ENCODE measurements at places on chromosomes 5 and 9. TPM values are rescaled to one million over a fixed set of nuclear protein-coding genes. Genes with fewer than 3 reads are reported as not detected.

DNA sequence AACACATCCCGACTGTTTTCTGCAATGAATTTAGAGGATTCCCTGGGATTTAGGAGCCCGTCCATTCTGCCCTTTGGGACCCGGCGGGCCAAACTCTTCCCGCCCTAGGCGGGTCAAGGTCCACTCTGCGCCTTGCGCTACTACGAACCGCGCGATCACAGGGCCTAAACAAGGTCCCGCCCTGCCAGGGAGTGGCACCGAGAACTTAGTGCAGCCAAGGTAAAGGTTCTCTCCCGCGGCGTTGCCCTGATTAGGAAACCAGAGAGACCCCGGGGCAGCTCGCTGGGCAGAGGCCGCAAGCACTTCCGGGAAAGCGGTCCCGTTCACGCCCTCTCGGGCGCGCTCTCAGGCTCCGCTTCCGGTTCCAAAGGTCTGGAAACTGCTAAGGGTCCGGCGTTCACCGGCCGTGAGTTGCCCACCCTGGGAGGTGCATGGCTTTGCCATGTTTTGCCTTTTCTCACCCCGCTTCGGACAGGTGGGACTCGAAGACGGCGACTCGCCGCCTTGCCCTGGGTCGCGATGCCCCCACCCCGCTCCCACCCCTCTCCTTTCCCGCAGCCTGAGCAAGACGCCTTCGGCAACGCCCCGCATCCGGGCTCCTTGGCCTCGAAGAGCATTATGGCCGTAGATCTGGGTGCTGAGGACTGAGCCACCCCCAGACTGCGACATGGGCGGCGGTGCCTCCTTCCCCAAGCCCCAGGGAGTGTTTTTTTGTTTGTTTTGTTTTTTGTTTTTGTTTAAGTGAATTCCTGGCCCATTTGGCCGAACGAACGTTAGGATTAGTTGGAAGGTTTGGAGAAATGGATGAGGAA, 23.4 kb downstream of the HNRNPK start:
- DNase-seq = peak; percentile 78
- peak overlapping the region; percentile 60 for H3K4me3 ChIP-seq
- peak overlapping the region; percentile 88 for H3K27ac ChIP-seq
- H3K36me3 ChIP-seq = peaks cover 8% of the 10 kb centered on the region
- H3K27me3 ChIP-seq = no peaks in the 10 kb centered on the region

Gene TEX10
- 9.6 TPM for total RNA-seq

DNA sequence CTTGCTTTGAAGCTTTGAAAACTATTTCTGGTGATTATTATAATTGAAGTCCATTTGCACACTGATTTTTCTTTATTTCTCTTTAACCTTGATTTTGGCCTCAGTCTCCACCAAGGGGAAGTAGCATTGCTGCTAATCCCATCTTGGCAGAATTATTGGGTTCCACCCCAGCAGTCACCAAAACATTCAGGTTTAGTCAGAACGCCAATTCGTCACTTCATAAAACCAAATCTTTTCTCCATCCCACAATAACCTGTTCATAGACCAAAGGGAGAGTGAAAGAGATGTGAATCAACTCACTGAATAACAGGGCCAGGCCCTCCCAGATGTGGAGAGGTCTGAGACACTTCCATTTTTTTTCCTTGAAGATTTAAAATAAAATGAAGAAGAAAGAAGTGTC, 95.1 kb upstream of the VCAN start:
- H3K4me1 ChIP-seq = no peaks in the 10 kb centered on the region
- no peaks in the 10 kb centered on the region for H3K27me3 ChIP-seq
- H3K27ac ChIP-seq = peak overlapping the region; percentile 42
- H3K4me3 ChIP-seq = no peak overlapping the region

DNA sequence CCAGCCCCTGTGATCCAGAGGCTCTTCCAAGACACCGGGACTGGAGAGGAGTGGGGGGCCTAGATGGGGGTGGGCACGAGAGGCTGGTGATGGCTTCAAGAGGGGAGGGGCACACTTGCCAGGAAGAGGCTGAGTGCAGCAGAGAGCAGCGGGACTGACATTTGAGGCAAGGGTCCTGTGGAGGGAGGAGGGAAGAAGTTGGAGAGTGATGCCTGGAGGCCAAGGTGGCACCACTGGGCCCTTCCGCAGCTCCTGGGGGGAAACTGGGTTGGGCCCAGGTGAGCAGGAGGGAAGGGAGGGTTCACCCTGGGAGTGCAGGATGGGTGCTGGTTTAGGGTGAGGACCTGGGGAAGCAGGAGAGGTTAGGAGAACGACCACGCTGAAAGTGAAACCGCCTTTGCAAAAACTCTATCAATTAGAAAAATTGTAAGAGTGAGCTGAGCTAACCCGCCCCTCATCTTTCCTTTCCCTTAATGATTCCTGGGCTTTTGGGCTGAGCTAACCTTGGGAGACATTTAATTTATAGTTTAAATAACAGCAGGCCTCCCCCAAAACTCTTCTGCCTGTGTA, 26.2 kb downstream of the ABO start:
- peaks cover 23% of the 10 kb centered on the region for H3K4me1 ChIP-seq
- no peaks in the 10 kb centered on the region for H3K27me3 ChIP-seq
- no peaks in the 10 kb centered on the region for H3K36me3 ChIP-seq
- no peak overlapping the region for H3K4me3 ChIP-seq
- DNase-seq = no peak

- no peak for DNase-seq
- H3K27me3 ChIP-seq = no peaks in the 10 kb centered on the region
- no peak overlapping the region for H3K27ac ChIP-seq
- H3K36me3 ChIP-seq = peaks cover 85% of the 10 kb centered on the region
Observed at GRCh38 chr5:154868702-154869101, 10.3 kb downstream of the CNOT8 start.

GRCh38 chr9:88660611-88661010, 125.6 kb downstream of the NXNL2 start:
- no peak for DNase-seq
- no peak overlapping the region for H3K4me3 ChIP-seq
- no peaks in the 10 kb centered on the region for H3K36me3 ChIP-seq
- H3K27ac ChIP-seq = no peak overlapping the region
- H3K4me1 ChIP-seq = peaks cover 9% of the 10 kb centered on the region

- H3K4me1 ChIP-seq = no peaks in the 10 kb centered on the region
- no peaks in the 10 kb centered on the region for H3K36me3 ChIP-seq
- no peaks in the 10 kb centered on the region for H3K27me3 ChIP-seq
- no peak overlapping the region for H3K4me3 ChIP-seq
Observed at GRCh38 chr5:161925960-161926359, 78.0 kb downstream of the GABRA1 start.

Gene RORB
- 2.6 TPM for total RNA-seq

- no peaks in the 10 kb centered on the region for H3K4me1 ChIP-seq
- H3K4me3 ChIP-seq = no peak overlapping the region
- H3K36me3 ChIP-seq = no peaks in the 10 kb centered on the region
- no peak for DNase-seq
Observed at GRCh38 chr5:177973066-177973635, 22.9 kb downstream of the PROP1 start.

DNA sequence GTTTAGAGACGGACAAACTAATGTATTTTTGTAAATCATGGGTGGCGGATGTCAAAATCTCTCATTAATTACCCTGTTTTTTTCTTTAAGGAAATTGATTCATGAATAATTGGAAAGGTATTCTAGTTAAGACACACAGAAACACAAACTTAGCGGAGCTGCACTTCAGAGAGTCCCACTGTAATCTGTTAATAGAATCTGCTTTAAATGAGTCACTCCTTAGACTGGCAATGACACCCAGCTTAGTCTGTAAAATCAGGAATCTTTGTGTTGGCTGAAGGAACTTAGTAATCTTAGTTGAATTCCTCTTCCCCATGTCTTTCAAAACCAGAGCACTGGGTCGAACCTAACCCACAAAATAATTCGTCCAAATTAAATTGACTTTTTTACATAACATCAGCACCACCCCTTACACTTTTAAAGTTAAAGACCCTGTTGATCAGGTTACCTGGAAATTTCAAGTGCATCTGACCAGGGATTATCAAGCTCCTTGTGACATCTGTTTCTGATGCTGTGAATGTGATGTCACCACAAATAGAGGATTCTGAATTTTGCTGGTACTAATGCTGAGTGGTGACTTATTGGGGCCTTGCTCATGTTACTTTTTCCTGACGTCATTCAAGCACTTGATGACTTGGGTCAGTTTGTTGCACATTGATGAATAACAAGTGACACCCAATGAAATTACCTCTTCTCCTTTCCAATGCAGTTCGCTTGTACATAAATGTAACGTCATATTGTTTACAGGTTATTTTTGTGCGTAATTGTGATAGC, 313.6 kb downstream of the KCTD16 start:
- no peaks in the 10 kb centered on the region for H3K4me1 ChIP-seq
- no peaks in the 10 kb centered on the region for H3K36me3 ChIP-seq
- no peaks in the 10 kb centered on the region for H3K27me3 ChIP-seq
- no peak overlapping the region for H3K4me3 ChIP-seq
- DNase-seq = no peak

Gene RNF208
- total RNA-seq = 22.1 TPM

DNA sequence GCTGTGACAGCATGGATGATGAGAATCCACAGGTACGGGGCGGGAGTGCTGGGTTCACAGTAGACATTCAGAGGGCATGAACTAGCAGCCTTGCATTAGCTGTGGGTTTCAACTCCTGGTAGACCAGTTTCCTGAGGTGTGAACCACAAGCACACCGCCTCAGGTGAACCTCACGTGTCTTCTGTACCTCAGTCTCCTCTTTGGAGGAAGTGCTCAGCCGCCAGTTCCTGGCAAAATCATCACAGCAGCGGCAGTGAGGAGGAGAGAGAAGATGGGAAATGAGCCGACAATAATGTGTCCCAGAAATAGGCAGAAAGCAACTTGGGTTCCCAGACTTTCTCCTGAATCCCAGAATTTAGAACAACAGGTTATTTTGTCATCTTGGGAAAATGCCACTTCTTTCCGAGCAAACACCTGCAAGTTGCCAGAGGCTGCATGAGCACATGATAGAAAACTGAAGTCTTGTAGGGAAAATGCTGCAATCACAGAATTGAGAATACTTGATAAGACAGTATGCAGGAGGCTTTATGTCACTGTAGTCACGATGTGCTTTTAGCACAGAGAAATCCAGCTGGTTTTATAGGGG, 258.5 kb downstream of the AOPEP start:
- H3K27ac ChIP-seq = no peak overlapping the region
- H3K4me3 ChIP-seq = no peak overlapping the region
- no peaks in the 10 kb centered on the region for H3K4me1 ChIP-seq
- DNase-seq = no peak

DNA sequence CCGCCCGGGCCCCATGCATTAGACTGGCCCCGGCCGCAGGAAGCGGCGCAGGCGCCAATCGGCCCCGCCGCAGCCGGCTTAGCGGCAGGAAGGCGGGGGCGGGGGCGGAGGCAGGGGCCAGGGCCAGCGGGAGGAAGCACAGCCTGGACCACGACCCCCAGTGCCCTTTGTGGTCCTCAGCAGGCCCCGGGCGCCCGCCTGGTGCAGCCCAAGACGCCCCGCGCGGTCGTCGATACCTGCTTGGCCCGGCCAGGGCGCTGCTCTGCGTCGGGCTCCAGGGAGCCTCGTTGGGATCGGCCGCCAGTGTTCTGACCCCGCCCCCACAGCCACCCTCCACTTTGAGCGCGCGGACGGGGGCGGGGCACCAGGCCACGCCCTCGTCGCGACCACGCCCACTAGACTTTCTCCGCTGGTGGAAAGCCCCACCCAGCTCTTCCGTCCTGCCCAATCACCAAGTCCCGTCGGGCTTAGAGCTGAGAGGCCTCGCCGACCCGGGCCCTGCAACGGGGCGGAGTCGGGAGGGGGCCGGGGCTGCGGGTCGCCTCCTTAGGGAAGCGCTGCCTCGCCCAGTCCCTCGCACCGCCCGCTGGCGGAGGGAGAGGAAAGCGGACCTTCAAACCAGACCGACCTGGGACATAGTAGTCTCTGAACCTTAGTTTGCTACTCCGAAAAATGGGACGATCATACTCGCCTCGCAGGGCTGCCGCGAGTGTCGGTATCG, at the start of gene PDLIM7:
TSS of gene PDLIM7 (minus strand) at position 313 of the 721 bp plus-strand sequence. CDS start 1,092 bp downstream, outside the sequence.
- H3K4me3 ChIP-seq = peak within 1 kb of the TSS; percentile 92
- H3K27ac ChIP-seq = peak within 1 kb of the TSS; percentile 97
- H3K36me3 ChIP-seq = no peaks in the 10 kb centered on the region
- DNase-seq = peak; percentile 96

- no peak overlapping the region for H3K4me3 ChIP-seq
- H3K27ac ChIP-seq = no peak overlapping the region
- H3K36me3 ChIP-seq = no peaks in the 10 kb centered on the region
- DNase-seq = no peak
Observed at GRCh38 chr5:56620903-56621677, 194.3 kb upstream of the MAP3K1 start.

GRCh38 chr5:87242242-87242641, 25.4 kb upstream of the RASA1 start:
- H3K4me3 ChIP-seq = no peak overlapping the region
- H3K27ac ChIP-seq = no peak overlapping the region
- no peaks in the 10 kb centered on the region for H3K27me3 ChIP-seq
- DNase-seq = no peak
- H3K36me3 ChIP-seq = no peaks in the 10 kb centered on the region
- no peaks in the 10 kb centered on the region for H3K4me1 ChIP-seq

DNA sequence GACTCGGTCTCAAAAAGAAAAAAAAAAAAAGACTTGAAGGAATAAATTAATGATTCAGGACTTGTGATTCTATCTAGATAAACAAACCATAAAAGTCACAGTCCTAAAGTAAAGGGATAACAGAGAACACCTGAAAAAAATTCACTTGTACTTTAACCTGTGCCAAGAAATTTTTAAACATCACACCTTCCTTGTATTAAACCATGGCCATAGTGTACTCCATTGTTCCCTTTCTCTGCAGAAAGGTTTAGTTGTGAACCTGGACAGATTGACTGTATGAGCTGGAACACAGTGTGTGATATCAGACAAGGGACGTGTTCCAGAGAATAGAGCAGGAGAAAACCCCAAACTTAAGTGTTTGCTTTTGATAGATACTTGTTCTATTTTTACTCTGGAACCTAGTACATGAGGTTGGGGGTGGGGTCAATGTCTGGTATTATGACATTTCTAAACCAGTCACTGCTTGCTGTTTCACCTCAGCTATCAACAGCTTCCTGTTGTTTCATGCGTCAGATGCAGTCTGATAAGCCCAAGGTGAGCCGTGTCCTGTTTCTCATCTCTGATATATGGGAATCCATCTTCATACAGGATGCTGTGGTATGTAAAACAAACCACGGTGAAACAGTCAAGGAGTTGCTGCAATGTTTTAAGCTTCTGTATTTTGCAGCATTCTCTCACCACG, 62.5 kb upstream of the ITGA1 start:
- DNase-seq = peak; percentile 12
- no peak overlapping the region for H3K4me3 ChIP-seq
- peak overlapping the region; percentile 62 for H3K27ac ChIP-seq
- peaks cover 40% of the 10 kb centered on the region for H3K4me1 ChIP-seq

- H3K27ac ChIP-seq = no peak overlapping the region
- no peaks in the 10 kb centered on the region for H3K36me3 ChIP-seq
- H3K4me1 ChIP-seq = no peaks in the 10 kb centered on the region
- no peak for DNase-seq
- no peaks in the 10 kb centered on the region for H3K27me3 ChIP-seq
Observed at GRCh38 chr5:86864051-86864450, 246.3 kb downstream of the COX7C start.

Gene F12
- total RNA-seq = not detected

- H3K4me3 ChIP-seq = no peak overlapping the region
- no peaks in the 10 kb centered on the region for H3K27me3 ChIP-seq
- H3K27ac ChIP-seq = no peak overlapping the region
- no peaks in the 10 kb centered on the region for H3K36me3 ChIP-seq
- DNase-seq = no peak
Observed at GRCh38 chr5:111968459-111968858, 211.5 kb upstream of the NREP start.

GRCh38 chr9:23683611-23684061, 142.4 kb downstream of the ELAVL2 start:
- H3K4me1 ChIP-seq = no peaks in the 10 kb centered on the region
- no peak overlapping the region for H3K4me3 ChIP-seq
- no peaks in the 10 kb centered on the region for H3K36me3 ChIP-seq
- no peak for DNase-seq
- H3K27ac ChIP-seq = no peak overlapping the region
